ENCODE measurements at places on chromosomes 2 and 18.

DNA sequence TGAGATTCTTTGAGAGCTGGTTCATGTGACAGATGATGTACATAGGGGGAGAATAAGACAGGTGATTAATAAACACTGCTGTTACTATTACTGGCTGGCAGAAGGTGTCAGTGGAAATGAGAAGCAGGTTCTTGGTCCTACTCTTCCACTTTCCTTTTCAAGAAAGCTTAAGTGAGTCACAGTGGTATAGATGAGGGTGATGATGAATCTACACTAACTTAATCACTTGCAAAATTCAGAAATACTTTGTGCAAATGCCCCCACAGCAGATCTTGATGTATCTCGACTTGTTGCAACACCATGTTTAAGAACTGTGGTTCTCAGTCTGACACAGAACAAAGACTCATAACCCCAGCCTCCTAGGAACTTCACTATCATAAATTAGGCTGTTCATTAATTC, 35.9 kb upstream of the MGAT5 start:
- no peak for DNase-seq

GRCh38 chr2:201262718-201263117, 2.4 kb downstream of the CASP8 start:
- DNase-seq, result no peak

GRCh38 chr18:3172097-3172496, 47.7 kb downstream of the MYOM1 start:
- no peak for DNase-seq

DNA sequence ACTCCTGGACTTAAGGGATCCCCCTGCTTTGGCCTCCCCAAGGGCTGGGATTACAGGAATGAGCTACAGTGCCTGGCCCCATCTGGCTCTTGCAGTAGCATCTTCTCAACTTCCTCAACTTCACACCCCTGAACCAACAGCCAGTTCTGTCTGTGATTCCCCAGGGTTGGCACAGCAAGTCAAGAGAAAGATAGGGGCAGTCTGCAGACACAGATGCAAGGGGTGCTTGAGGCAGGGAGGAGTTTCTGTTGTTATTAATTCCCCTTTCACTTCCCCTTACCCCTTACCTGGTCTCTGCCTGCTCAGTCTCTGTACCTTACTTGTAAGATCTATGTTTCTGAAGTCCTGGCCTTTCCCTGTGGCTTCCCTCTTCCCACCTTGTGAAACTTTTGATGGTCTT, 54.1 kb upstream of the MEX3C start:
- DNase-seq, result no peak

All from activated T-helper 9 cell treated with anti-CD3 and anti-CD28 coated beads, Interleukin-2, amount 50 U/mL, for 16 hours (primary cell).